NCI-H146 (cell line): ENCODE measurements at places on chromosomes 3 and 15.

DNA sequence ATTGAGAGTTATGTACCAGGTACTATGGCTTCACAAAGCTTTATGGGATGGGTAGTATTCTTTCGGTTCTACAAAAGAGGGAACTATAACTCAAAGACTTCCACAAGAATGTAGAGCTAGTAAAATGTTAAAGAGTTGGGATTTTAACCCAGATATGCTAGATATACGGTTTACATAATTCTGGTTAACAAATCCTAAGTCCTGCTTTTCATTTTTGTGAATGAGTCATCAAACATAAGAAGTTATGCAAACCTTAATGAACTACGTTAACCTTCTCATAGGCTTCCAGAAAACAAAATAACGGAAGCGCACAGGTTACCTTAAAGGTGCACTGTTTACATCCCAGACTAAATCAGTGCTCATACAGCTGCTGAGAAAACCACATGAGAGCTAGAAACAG lies 1049.3 kb downstream of the MCTP2 start:
- DNase-seq = no peak

GRCh38 chr15:31344823-31345605 lies 18.4 kb downstream of the KLF13 start:
- no peak for DNase-seq

DNA sequence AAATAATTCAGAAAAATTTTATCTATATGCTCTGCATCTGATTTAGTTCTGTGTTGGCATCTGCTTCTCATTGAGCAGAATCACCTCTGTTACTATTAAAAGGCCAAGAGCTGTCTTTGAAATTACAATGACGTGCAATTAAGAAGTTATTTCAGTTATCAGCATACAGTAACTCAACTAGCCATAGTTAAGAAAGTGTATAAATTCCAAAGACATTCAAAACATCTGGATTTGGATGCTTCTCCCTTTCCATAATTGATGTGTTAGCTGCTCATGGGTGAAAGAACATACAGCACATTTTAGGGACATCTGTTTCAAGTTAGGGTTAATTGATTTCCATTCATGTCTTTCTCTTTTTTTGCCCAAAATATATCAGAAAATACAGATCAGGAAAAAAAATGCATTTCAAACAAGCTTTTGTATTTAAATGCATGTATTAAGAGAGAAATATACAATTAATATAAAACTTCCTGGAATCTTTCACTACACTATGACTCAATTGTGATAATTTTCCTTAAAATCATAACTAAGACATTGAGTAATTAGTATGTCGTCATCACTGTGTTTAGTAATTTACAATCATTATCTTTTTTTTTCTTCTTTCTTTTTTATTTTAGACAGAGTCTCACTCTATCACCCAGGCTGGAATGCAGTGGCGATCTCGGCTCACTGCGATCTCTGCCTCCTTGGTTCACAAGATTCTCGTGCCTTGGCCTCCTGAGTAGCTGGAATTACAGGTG lies 82.7 kb upstream of the MBNL1 start:
- DNase-seq = no peak

GRCh38 chr15:78929536-78930264 lies 15.1 kb downstream of the CTSH start:
- DNase-seq = peak; percentile 4

GRCh38 chr15:66004618-66005262 lies 135.4 kb downstream of the RAB11A start:
- no peak for DNase-seq

- DNase-seq = peak; percentile 29
Observed at GRCh38 chr15:40313531-40314398, 6.0 kb upstream of the PLCB2 start.

DNA sequence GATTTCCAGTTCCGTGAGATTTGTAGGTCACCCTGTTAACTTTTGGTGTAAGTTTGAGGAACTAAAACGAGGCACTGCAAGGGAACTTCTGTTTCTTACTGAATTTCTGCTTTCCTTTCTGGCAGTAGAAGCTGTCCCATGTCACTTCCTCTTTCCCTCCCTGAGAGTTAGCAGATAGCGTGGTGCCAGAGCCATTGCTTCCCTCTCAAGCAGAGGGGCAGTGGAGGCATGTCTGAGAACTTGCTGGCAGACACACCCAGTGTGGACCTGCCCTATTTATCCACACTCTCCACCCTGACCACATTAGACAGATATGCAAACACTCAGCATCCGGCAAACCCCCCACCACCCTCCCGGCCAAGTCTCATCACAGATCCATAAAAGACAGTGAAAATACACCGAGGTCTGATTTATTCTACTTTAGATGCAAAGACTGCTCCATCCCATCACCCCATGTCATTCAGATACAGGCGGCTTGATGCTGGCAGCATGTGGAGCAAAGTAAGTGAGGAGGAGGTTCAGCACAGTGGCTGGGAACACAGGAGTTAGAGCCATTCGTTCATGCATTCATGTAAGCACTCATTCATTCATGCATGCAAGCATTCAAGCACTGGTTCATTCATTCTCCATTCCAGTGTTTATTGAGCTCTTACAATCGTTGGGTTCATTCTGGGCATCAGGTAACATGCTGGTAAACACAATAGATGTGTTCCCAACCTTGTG lies 324.7 kb downstream of the SHQ1 start:
- DNase-seq = no peak

GRCh38 chr3:106969596-106969995 lies 407.6 kb upstream of the CCDC54 start:
- DNase-seq = no peak

- no peak for DNase-seq
Observed at GRCh38 chr3:152328841-152329240, 60.1 kb downstream of the MBNL1 start.

DNA sequence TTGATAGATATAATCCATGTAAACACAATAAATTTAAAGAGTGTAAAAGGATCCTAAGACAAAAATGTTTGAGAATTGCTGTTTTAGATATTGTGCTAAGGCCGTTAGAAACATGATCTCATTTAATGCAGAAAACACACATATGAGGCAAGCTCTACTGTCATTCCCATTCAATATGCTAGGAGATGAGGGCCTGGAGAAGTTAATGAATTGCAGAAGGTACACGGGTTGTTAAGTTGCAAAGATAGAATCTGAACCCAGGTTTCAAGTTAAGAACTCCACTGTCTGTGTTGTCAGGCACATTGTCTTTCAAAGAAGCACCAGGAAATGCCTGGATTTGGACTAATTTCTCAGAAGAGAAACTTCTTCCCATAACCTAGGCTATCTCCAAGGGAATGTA lies 65.1 kb upstream of the SAMMSON start:
- no peak for DNase-seq

- DNase-seq = no peak
Observed at GRCh38 chr15:85967553-85967952, 112.1 kb upstream of the AGBL1 start.

DNA sequence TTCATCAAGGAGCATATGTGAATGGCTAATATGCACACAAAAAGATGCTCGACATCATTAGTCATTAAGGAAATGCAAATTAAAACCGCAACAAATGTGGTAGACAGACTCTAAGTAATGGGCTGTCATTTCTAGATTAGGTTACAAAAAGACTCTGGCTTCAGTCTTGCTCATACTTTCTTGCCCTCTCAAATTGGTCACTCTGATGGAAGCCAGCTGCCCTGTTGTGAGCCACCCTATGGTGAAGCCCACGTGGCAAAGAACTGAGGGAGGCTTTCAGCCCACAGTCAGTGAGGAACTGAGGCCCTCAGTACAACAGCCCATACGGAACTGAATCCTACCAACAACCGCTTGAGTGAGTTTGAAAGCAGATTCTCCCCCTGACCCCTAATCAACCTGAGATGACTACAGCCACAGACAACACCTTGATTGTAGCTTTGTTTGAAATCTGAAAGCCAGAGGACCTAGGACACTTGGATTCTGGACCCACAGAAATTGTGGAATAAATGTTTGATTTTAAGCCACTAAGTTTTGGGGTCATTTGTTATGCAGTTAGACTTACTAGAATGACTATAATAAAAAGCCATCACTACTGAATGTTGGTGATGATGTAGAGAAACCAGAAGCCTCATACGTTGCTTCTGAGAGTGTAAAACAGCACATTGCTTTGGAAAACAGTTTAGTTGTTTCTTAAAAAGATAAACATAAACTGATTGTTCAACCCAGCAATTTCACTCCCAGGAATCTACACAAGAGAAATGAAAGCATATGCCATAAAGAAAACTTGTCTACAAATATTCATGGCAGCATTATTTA lies 45.7 kb downstream of the EHHADH start:
- no peak for DNase-seq
